ENCODE measurements at places on chromosomes 13 and 19.

DNA sequence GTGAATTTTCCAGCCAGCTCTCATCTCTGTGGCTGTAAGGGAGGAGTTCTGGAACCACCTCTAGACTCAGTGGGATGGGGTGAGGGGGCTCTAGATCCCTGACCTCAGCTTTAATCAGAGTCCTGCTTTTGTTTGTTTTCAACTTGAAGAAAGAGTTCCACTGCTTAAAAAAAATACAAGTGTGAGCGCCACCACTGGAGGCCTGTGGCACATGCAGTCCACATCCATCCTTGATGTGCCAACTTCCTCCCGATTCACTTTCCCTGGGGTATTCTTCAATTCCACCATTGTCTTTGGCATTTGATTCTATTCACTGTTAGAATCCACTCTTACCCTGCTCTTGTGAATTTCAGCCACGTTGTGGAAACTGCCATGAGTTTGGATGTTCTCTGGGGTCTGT, 62.4 kb upstream of the GJB6 start:
- no peak for DNase-seq

DNA sequence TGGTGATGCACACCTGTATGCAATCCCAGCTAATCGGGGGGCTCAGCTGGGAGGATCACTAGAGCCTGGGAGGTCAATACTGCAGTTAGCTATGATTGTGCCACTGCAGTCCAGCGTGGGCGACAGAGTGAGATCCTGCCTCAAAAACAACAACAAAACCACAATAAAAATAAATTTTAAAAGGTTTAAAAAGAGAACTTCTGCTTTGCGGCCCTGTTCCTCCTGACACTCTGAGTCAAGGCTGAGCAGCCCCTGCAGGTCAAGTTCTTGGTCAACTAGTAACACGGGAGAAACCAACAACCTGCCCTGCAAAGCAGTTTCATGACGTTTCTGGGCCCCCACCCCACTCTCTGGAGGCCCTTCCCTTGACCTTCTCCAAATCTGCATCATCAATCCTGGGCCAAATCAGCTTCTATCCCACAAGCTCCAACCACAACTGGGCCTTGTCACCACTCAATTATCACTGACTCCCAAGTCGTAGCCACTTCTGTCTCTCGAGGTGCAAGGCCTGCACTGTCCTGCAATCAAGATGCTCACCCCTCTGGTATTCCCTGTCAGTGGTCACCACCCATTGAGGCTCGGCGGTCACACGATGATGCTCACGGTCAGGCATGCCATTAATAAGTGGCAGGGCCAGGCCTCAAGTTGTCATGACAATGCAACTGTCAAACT, 7.5 kb downstream of the ELAVL1 start:
- no peak for DNase-seq

- no peak for DNase-seq
Measured at GRCh38 chr13:47523771-47524170, 477.3 kb downstream of the SUCLA2 start.

- DNase-seq: no peak
Measured at GRCh38 chr13:95480131-95480545, 72.4 kb upstream of the CLDN10 start.

- no peak for DNase-seq
Measured at GRCh38 chr19:31546205-31546960, 197.1 kb upstream of the TSHZ3 start.

GRCh38 chr13:99506634-99507033, 5.4 kb downstream of the TM9SF2 start:
- DNase-seq: no peak

DNA sequence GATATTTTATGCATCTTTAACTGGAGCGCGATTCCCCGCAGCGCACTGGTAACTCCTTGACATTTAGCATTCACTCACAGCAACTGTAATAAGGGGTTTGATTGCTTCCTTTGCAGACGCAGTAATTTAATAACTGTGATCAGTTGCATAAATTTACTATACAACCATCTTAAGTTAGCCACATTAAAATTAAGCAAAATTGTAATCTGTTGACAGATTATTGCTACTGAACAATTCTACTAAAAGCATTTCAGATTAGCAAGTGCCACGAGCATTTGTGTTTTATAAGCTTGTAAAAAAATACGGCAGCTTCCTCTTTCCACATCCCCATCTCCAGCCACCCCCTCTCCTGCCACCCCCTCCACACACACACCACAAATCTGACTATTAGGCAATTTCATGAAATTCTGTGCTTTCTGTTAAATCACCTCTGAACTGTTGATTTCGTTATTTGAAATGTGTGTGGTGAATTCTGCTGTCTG, 44.4 kb downstream of the TSHZ3 start:
- peak; percentile 26 for DNase-seq

- DNase-seq: no peak
Measured at GRCh38 chr13:53121919-53122318, 93.3 kb downstream of the OLFM4 start.

- no peak for DNase-seq
Measured at GRCh38 chr13:112583592-112584277, 4.2 kb downstream of the TUBGCP3 start.

- DNase-seq: no peak
Measured at GRCh38 chr13:75220238-75220542, 261.8 kb downstream of the TBC1D4 start.

- DNase-seq: no peak
Measured at GRCh38 chr19:57771417-57771816, 1.9 kb downstream of the ZNF586 start.

GRCh38 chr19:51783372-51783771, 11.6 kb upstream of the FPR3 start:
- DNase-seq: peak; percentile 63

DNA sequence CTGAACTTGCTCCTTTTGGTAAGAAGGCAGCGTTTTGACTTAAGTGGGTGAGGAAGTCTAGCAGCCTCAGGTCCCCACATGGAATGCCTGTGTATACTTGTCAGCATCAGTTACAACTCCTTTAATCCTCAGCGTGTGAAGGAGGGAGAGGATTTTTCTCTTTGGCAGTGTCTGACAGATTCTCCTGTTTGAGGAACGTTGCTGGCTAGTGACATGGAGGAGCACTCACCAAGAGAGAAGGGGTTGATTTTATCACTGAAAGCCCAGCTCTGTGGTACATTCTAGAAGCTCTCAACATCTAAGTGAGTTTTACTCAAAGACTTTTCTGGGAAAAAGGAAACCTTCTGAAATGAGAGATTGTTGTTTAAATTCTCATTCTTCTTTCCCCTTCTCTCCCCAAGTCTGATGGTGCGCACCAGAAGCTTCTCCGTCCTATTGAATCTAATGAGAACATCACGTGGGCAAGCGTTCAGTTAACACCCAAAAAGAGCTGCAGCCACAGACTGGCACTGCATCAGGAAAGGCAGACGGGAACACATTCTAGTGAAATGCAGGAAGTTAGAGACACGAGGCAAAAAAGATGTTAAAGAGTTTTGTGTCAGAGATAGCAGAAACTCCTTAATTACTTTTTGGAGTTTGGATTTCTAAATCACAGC, 58.2 kb downstream of the GJA3 start:
- DNase-seq: no peak

- no peak for DNase-seq
Measured at GRCh38 chr19:19074196-19074882, 10.5 kb downstream of the SLC25A42 start.

Measured in cardiac fibroblast (primary cell).